Inflammatory macrophage treated with lipopolysaccharide for 4 hours (primary cell): ENCODE measurements at places on chromosomes 12 and 14.

DNA sequence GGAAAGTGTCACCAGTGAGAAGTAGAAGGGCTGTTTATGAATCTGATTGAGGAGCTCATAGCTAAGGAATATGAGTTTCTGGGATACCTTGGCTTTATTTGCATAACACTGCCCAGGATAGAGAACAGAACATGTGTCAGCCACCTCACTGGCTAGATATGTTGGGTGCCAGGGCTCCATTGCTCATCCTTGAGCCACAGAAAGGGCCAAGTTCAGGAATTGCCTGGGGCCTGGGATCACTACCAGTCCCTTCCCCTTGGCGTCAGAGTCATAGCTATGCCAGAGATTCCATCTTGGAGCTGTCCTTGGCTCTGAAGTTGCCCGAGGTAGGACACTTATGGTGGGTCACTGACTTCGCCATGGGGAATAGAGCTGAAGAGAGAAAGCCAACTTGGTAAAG is 49.0 kb downstream of the IFT43 start:
- DNase-seq, result no peak

DNA sequence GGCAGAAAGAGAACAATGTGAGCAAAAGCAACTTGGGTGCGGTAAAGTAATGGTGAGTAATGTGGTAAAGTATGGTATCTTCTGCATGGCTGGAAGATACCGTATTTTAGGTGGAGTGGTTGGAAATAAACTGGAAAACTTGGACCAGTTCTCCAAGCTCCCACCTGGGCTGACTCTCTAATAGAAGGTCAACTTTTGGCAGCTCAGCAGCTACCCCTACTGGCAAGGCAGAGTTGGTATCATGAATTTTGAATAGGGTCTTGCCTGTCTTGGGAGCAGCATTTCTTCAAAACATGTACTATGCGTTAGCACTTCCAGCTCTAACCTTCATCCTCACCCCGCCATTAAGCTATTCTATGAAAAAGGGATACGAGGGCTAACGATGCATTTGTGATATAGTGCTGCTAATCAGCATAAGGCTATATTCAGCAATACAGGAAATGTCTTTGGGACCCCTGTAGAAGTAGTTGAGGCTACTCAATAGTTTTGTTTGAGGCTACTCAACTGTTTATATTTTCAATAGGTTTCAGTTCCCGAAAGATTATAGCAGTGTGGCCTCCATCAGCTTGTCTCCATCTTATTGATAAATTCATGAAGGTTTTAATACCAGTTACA is 276.3 kb upstream of the FAR2 start:
- peak; percentile 42 for DNase-seq

- no peak for DNase-seq
Observed at GRCh38 chr14:93944348-93945069, 17.4 kb downstream of the FAM181A start.

DNA sequence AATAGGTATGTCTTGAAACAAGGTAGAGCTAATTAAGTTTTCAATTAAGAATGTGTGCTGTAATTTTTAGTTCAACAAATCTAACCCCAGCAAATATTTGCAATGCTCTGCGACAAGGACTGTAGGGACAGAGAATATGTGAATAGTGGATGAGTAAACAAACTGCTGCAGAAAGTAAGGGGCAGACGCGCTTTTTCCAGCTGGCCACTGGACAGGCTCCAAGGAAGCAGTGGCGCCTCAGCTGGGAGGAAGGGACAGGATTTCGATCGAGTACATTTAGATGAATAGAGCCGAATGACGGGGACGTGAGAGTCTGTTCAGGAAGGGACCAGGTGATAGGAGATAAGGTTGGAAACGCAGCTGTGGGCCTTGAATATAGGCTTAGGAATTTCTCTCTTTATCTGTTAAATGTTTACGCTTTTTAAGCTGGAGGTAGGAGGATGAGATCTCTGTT is 69.3 kb downstream of the ELK3 start:
- DNase-seq, result no peak

GRCh38 chr12:82089369-82090121 is 268.6 kb downstream of the CCDC59 start:
- no peak for DNase-seq

GRCh38 chr14:21455592-21455911 is 371 bp downstream of the CHD8 start:
- DNase-seq, result peak; percentile 39

DNA sequence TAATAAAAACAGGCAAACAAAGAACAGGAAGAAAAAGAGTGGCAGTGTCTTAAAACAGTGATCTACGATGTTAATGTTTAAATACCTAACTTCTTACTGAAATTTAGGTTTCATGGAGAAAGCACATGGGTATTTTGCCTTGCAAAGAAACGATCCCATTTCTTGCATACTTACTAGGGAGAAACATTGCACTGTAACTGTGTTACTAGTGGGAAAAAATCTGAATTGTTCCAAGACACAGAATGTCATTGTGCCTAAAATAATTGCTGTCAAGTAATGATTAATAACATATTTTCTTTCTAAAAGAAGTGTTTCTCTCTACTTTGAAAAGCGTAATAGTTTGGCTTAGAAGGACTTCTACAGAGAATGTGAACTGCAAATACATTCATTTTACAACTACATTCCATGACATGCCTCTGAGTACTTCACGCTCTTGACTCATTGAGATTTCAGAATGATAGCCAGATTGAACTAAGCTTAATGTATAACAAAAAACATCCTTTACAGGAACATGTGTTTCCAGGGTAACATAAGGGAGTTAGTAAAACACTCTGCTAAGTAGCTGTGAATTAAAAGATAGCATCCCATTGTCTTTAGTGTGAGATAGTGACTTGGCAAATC is 256.2 kb upstream of the CPNE8 start:
- no peak for DNase-seq

DNA sequence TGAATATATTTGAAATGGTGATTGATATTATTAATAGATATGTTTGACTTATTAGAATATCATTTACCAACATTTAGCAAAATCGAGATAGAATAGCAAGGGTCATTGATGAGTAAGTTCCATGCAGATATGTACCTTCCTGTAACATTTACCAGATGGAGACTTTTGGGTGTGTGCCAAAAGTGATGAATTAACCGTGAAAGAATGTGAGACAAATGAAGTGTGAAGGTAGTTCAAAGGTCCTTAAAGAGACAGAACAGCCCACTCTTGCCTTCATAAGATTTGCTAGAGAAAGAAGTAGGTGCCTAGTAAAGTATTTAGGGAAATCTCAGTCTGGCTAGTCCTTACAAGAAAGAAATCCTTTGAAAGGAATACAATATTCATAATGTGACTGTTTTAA is 45.5 kb downstream of the FGD4 start:
- DNase-seq, result no peak

- no peak for DNase-seq
Observed at GRCh38 chr12:57475271-57476161, 4.2 kb downstream of the ARHGAP9 start.

DNA sequence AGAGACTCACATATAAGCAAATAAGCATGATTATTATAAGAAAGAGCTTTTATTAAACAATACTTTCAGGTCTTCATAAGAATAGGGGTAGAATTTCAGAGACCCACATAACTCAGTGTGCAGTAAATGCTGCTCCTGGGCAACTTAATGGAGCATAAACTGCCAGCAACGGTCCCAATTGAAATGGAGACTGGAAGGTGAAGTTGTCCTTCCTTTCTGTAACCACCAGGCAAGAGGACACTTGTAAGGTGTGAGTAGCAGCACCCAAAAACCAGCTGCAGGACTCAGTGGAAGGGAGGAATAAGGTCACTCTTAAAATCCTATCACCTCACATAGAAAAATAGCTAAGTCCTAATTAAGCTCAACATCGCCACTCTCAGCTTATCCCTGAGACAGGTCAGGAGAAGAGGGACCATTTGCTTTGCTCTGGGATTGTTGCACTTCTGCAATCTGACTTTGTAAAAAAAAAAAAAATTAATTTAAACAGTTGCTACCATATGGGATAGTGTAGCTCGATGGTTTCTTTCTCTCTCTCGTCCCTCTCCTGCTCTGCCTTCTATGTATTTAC is 22.7 kb upstream of the LTA4H start:
- DNase-seq, result peak; percentile 33

- DNase-seq, result peak; percentile 76
Observed at GRCh38 chr12:76084863-76085519, 506 bp upstream of the NAP1L1 start.

DNA sequence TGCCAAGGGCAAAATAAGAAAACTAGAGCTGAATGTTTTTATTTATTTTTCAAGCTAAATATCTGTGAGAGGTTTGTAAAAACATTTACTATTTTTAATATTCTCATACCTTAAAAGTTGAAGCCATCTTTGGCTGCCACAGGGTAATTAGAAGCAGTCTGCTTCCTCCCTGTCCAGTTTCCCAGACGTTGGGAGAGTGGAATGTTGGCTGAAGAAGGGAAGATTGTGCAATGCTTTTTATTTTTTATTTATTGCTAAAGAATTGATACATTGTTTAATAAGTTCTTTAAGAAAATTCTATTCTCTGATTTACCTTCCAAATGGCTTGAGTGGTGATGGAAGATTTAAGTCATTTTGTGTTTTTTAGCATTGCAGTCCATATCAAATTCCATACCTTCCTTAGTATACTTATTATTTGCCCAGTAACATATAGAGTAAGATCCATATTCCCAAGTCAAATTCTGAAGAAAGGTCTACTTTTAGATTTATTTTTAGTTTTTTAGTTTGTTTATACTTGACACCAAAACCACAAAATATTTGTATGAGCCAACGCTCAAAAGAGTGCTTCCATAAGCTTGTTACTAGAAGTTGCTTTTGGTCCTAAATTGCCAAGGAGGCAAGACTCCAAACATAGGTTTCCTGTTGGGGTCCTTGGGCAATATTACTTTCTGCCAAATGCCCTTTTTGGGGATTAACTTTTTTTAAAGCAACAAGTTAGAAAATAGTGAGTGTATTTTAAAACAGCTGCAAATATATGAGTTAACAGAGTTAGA is 124.0 kb upstream of the CPM start:
- DNase-seq, result no peak

- no peak for DNase-seq
Observed at GRCh38 chr14:105091054-105091516, 25.9 kb upstream of the GPR132 start.

DNA sequence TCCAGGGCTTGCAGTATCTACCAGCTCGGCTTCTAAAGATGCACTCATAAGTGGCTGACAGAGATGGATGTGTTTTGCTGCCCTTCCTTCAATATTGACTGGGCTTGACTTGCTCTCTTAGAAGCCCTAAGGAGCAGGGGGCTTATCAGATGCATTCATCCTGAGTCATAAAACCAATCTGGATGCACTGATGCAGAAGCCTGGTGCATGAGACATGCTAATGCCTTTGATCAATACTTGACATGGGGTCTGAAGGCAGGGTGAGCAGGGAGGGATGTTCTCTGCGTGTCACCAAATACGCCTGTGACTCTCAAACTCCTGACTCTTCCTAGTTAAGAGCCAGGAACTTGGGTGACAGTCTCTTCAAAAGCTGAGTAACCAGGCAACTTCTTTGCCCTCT is 77.8 kb upstream of the HSPB8 start:
- DNase-seq, result no peak

GRCh38 chr12:75820848-75821578 is 210.6 kb downstream of the PHLDA1 start:
- DNase-seq, result no peak

GRCh38 chr14:52043690-52044089 is 25.2 kb downstream of the NID2 start:
- peak; percentile 23 for DNase-seq

GRCh38 chr12:96414637-96415036 is 14.4 kb upstream of the CDK17 start:
- DNase-seq, result no peak

GRCh38 chr14:79180656-79181055 is 1010.5 kb downstream of the NRXN3 start:
- DNase-seq, result no peak

DNA sequence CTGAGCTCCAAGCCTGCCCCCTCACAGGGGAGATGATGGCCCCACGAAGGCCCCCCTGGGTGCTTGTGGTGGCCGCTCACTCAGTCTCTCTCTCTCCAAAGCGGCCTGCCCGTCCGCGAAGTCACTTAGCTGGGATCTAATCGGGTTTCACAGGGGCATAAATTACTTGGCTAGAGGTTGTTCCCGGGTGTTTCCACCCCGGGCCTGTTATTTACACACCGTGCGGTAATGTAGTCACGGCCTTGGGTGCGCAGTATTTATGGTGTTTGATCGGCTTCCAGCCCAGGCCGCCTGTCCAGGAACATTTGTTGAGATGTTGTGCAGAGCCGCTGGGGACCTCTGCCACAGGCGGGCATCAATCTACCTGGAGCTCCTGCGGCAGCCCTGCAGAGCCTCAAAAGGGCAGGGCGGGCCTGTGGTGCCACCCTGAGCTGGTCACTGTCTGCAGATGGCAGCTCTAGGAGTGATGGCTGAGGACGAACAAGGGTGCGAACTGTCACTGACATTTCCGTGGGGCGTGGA is 91.2 kb downstream of the KIF26A start:
- no peak for DNase-seq

DNA sequence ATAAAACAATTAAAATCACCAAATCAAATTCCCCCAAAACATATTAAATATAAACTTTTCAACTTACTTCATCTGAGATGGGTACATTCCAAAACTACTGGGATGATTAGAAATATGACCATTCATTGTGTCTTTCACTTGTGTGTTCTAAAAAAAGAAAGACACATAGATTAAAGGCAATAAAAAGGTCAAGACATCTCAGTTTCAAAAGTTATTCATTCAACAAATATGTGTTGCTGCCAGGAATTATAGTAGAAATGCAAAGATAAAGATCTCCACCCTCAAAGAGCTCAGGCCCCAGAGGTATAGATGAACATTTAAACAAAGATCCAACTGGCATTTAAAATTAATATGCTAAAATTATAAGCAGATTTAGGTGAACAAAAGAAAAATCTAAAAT is 106.4 kb downstream of the EPS8 start:
- no peak for DNase-seq

DNA sequence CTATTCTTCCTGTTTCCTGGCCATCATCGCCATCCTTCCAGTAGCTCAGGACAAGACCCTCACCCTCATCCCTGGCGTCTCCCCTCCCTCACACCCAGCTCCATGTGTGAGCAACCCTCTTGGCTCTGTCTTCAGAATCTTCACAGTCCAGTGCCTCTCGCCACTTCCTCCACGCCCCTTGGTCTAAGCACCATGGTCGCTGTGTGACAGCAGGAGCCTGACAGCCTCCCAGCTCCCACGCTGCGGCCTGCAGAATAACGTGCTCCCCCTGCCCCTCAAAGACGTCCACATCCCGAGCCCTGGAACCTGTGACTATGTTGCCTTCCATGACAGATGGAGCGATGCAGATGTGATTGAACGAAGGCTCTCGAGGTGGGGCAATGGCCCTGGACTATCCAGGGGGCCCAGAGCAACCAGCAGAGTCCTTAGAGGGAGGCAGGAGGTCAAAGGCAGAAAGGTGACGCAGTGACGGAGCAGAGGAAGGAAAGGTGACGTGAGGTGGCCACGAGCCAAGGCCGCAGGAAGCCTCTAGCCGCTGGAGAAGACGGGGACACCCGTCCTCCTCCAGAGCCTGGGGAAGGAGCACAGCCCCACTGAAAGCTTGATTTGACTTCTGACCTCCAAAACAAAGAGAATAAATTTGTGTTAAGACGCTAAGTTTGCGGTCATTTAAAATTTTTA is 139.8 kb downstream of the CALM1 start:
- no peak for DNase-seq

GRCh38 chr12:79925492-79925891 is 9.4 kb downstream of the PPP1R12A start:
- DNase-seq, result no peak
